Cortex of kidney (tissue), 1 donor: ENCODE measurements at places on chromosomes 4 and X.

DNA sequence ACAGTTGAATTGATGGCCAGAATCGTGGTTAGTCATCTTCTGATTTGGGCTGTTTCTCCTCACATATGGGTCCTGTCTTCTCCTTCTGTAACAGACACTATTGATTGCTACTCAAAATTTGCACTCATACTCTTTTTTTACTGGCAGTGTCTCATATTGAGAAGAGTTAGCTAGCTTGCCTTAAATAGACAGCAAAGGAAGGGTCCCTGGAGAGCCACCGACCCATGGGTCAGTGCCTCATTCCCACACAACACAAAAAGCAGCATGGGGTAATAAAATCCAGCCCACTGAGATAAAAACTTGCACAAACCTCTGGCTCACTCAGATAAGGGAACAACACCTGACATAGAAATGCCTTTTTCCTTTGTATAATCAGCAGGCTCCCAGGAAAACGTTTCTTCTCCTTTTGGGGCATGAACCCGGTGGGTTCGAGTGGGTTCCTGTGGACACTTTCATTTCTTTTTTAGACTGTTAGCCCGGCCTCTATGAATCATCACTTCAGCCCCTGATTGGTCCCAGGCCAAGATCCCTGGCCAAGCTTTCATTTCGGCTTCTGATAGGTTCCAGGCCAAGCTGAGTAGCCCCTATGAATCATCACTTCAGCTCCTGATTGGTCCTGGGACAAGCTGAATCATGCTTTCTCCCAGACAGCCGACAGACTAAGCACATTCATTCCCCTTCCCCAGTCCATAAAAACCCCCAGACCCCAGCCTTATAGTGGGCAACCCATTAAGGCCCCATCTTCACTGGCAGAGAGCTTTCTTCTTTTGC, 408.1 kb downstream of the DCAF12L2 start:
- DNase-seq: no peak

DNA sequence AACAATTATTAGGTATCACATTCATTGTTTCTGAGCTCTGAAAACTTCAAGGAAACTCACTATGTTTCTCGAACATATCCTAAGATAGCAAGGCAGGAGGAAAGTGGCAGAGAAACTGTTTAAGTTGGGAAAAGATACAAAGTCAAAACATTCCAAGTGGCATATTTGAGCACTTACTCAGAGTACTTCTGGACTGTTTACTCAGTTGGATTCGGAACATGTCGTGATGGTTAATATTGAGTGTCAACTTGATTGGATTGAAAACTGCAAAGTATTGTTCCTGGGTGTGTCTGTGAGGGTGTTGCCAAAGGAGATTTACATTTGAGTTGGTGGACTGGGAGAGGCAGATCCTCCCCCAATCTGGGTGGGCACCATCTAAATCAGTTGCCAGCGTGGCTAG, 298.3 kb downstream of the IL1RAPL2 start:
- no peak for DNase-seq

DNA sequence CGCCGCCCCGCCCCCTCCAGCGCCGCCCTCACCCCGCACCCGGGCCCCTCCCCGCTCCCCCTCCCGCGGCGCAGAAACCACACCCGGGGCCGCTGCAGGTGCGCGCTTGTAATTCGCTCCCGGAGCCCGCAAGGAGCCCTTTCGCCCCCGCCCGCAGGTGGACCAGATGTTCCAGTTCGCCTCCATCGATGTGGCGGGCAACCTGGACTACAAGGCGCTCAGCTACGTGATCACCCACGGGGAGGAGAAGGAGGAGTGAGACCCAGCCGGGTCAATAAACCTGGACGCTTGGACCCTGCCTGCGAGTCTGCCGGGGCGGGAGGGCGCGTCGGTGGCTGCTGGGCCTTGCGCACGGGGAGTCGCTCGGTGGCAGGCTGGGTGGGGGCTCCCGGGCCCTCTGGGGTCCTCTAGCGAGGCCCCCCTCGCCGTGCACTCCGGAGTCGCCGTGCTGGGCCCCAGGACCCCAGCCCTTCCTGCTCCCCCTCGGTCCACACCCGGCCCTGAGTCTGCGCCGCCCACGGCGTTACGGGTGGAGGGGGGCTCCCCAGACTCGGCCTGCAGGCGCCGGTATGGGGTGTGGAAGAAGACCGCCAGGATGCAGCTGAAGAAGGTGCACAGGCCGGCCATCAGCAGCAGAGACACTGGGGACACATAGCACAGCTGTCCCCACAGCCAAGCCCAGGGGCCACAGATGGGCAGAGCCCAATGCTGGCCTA, 7.1 kb downstream of the SLC49A3 start:
- no peak for DNase-seq

- DNase-seq: no peak
These were observed 11.7 kb upstream of the PRPS2 start for GRCh38 chrX:12779534-12779933.

DNA sequence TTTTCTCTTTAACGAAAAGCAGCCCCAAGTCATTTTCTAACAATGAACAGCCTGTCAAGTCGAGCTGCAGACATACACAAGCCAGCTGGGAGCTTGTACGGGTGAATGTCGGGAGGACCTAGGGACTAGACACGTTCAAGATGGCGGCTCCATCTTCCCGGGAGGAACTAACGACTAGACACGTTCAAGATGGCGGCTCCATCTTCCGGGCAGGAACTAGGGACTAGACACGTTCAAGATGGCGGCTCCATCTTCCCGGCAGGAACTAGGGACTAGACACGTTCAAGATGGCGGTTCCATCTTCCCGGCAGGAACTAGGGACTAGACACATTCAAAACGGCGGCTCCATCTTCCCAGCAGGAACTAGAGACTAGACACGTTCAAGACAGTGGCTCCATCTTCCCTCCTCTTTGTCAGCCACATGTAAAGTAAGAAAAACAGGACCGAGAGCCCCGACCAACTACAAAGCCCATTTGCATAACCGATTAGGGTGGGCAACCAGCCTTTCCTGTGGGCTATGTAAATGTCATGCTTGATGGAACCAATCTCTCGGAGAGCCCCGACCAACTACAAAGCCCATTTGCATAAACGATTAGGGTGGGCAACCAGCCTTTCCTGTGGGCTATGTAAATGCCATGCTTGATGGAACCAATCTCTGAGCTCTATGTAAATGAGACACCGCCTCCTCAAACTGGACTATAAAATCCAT, 175.5 kb downstream of the DHRSX start:
- no peak for DNase-seq

DNA sequence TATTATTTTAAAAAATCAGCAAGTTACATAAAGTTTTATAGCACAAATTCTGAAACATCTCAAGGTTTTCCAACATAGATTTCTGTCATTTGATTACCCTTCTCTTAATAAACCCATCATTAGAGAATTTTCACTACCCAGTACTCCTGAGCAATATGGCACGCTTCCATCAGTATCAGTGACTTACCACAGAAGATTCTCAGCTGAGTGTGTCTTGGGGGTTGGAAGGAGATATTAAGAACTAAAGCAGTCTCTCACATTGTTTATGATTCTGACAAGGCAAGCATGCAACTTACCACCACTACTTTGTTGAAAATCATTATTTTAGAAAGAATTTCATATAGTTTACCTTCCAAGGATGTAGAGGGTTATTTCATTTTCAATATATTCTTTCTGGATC, 67.7 kb downstream of the INPP4B start:
- no peak for DNase-seq

- DNase-seq: no peak
These were observed 18.6 kb upstream of the CLTRN start for GRCh38 chrX:15683193-15683592.

DNA sequence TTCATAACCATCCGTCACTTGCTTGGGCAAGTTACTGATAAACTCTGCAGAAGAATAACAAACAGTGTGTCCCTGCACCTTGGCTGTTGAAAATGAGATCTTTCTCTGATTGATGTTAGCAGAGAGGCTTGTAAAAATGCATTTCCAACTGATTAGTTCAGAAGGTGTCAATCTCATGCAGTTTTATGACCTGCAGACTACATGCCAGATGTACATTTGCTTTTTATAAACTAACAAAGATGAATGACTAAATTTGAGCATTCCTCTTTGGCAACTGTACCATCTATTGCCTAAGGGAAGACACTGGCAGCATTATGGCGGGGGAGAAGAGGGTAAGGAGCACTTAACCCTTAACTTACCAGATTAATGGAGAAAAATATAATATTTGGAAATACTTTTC, 192.8 kb downstream of the DCTD start:
- DNase-seq: no peak

GRCh38 chrX:132664273-132664672, 175.4 kb upstream of the MBNL3 start:
- no peak for DNase-seq

DNA sequence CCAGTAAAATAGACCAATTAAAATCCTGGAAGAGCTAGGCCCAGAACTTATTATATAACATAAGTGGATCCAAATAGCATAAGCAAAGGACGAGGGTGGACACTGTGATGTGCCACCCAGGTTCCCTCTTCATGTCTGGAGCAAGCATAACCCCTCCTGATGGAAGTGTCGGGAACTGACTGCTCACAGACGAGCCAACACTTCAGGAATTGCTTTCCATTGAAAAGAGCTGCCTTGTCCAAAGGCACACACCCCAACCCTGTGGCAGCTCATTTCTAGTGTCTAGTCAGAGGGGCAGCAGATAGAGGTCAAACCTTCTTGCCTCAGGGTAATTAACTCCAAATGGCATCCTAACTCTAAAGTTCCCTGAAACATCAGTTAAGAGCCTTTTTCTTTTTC, 15.3 kb downstream of the DDIT4L start:
- no peak for DNase-seq

DNA sequence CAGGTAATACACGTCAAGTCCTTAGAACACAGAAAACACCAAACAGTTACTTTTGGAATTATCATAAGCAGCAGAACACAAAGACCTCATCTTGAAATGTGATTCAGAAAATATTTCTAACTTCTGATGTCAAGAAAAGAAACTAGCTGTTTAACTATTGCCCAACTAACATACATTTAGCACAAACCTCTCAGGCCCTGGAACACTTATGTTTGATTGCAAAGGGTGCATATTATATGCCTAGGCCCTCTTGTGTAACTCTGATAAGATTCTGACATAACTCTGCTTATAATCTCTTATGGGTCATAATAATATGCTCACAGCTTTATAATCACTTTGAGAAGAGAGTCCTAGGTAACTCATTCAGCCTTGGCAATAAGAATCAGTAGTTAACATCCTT, 62.6 kb downstream of the TBC1D9 start:
- DNase-seq: no peak

- DNase-seq: no peak
These were observed 119.8 kb downstream of the SPCS3 start for GRCh38 chr4:176439611-176440010.

- no peak for DNase-seq
These were observed 280.3 kb upstream of the UGT8 start for GRCh38 chr4:114318309-114318708.

DNA sequence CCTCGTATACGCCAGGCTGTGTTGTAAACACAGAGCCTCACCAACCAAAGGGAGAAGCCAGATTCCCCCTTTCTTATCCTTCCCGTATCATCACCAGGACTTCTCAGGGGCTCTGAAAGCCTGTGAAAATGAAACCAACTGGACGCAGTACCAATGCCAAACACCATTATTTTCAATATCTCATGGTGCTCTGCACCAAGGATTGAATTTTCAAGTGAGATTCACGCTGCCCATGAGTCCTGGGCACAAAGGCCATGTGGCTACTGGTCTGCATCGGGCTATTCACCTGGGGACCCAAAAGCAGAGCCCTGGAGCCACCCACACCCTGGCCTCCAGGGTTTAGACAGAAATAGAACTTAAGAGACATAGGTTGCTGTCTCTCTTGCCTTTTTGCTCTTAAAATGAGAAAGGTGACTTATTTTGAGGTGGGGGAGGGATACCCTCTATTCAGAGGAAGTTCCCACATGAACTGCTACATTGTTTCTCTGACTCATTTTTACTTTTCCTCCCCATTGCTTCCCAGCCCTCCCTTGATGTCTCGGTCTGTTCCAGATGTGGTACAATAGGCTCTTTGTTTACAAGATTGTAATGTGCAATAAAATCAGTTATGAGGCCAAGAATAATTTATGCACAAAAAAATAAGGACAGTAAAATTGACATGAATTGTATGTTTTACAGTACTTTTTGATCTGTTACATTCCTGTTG, 55.4 kb downstream of the MAML3 start:
- no peak for DNase-seq

DNA sequence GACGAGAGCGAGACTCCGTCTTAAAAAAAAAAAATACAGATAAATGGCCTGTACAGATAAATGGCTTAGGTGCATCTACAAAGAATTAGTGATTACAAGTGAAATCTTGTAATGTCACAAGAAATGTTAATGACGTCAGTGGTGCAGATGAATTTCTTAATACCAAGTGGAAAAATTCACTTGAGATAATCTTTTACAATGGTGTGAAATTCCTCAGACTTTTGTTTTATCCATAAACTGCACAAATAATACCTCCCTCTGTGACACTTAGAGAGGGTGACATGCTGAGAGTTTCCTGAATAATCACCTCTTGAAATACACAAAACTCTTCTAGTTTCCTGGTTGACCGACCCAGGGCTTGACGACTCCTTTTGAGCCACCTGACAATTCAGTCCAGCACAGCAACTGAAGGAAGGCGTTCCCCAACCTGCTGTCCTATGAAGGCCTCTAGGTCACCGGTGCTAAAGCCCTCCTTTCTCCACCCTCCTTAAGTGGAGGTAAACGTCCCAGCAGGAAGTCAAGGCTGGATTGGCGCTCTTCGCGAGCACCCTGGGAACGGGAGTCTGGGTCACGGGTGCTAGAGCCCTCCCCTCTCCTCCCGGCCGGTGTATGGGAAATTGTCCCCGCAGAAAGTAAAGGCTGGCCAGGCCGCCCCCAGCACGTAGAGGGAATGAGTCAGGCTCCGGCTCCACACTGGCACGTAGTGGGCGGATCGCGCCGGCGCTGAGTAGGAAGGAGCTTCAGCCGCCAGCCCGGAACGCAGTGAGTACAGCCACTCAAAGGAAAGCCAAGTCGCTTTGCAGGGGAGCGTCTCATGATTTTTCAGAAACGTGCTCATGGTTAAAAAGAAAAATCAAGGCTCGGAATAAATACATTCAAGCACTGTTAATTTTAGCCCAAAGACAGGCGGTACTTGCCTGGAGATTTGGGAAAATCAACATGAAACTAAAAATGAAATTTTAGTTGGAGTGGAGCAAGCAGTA, at the start of gene TMEM144:
TSS of gene TMEM144 (plus strand) at position 662 of the 983 bp plus-strand sequence. CDS start 2,182 bp downstream, outside the sequence.
- DNase-seq: no peak

GRCh38 chrX:7131621-7132020, 15.9 kb upstream of the STS start:
- no peak for DNase-seq

DNA sequence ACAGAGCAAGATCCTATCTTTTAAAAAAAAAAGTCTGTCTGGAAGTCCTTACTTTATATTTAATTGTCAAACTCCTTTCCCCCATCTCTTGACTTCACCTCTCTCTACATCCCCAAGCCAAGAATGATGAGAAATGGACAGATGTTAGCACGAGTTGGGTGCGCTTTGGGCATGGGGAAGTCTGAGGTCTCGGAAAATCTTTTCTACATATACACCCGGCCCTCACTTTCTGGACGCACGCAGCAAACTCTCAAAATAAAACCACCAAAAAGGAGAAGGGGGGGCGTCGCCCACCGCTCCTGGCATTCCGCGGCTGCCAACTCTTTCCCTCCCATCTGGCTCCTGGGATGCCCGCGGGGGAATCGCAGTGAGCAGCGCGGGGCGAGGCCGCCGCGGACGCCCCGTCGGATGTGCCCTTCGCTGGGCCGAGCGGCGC, 756 bp downstream of the IGFBP7 start:
- no peak for DNase-seq

- DNase-seq: no peak
These were observed 9.9 kb downstream of the PHEX start for GRCh38 chrX:22041907-22042530.

- no peak for DNase-seq
These were observed 343.1 kb upstream of the FAM241A start for GRCh38 chr4:111802191-111802590.
